ENCODE measurements at places on chromosomes 5 and 9.

GRCh38 chr9:132507670-132508469 is 74.5 kb upstream of the BARHL1 start:
- DNase-seq = peak; percentile 85

DNA sequence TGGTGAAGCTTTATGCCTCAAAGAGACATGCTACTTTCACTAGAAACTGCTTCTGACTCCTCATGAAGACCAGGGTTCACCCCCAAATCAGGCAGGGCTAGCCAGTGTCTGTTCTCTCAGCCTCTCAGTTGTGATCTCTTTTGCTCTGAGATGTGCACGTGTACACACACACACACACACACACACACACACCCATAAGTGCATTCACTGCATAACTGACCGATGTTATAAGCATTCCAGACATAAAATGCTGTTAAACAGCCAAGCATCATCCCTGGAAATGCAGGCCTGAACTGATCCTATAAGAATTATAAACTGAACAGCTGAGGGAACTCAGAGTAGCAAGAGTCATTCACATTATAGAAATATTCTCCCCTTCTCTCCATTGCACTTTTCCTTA is 85.0 kb downstream of the FSTL4 start:
- DNase-seq = peak; percentile 38

DNA sequence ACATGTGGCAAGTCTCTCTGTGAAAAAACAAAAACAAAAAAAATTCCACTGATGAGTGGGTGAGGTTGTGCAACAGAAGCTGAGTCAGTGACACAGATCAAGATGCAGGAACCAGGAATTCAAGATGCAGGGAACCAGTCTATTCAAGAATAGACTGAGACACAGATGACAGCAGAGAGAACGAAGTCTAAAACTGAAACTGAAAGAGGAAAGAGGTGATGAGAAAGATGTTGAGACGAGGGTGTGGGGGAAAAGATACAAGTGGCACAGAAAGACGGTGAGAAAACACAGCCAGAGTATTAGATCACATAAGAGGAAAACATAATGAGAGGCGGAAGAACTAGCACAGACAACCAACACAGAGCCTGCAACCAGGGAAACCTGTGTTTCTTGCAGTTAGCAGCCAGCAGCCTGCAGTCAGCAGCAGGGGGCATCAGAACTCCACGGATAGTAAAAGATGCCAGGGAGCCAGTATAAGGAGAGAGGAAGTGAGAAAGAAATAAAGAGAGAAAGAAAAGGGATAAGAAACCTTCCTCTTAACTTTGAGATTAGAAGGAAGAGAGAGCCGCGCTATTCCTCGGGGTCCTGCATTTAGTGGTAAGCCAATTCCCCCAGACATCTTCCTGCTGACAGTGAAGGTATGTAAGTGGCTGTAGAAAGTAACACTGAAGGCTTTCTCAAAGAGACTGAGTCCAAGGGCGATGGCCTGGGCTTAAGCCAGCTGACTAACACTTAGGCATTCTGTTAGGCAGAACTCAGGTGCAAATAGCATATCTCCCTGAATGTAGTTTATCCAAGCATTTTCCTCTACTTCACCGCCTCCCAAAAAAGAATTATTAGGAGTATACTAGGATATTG is 79.0 kb downstream of the TLR4 start:
- peak; percentile 81 for DNase-seq

DNA sequence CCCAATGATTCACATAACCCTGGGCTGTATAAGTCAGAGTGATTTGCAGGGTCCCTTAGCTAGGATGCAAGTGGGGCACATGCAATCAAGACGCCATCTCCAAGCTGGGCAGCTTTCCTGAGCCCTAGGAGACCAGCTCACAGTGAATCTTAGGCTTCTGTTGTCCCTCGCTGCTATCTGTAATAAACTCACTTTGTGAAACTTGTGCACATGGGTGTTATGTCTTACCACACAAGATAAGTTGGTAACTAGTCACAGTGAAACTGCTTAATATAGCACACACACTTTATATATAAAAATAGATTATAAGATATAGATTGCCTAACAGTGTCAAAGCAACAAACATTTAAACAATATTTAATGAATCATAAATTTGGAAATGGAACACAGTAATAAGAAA is 658.5 kb downstream of the SLCO4C1 start:
- DNase-seq = no peak

GRCh38 chr9:27703216-27703980 is 130.1 kb upstream of the C9orf72 start:
- DNase-seq = no peak

- no peak for DNase-seq
These were observed 21.7 kb downstream of the RMI1 start for GRCh38 chr9:84002344-84002743.

DNA sequence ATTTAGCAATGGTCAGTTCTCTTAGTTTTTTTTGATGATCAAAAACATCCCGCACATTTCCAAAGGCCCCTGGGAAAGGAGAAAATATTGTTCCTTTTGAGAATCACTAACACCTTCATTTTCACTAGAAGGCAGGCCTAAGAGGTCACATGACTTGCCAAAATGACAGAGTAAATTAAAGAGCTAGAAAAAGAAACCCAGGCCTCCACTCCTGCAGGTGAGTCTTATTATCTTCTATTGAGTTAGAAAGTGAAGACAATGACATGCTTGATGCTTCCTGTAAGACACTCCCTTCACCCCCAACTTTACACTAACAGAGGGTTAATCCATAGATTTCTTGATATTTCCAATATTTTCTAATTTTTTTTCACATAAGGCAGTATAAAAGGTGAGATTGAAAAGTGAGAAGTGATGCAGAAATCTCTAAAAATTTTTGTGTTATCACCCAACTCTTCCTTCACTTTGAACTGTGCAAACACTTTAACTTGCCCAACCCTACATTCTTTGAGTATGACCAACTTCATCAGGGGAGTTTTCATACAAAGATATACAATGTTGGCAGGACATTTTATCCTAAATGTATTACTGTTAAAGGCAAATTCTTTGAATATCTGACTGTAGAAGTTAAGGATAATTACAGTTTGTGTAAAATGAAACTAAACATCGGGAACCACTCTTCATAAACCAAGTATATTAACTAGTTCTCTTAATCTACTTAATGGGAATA is 57.1 kb downstream of the SUB1 start:
- DNase-seq = no peak

DNA sequence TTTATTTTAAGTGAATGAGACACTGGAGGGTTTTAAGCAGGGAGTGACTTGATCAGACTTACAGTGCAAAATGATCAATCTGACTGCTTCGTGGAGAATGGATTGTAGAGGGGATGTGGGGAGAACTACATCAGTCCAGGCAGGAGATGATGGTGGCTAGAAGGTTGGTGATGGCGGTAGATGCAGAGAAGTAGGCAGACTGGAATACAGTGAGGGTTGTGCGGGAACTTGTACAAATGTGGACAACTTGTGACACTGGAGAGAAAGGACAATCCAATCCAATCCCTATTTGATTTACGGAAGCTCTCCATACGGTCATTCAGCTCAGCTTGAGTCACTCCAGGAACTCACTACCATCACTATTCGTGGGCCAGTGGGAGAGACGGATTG is 593 bp downstream of the TIGD6 start:
- peak; percentile 2 for DNase-seq

DNA sequence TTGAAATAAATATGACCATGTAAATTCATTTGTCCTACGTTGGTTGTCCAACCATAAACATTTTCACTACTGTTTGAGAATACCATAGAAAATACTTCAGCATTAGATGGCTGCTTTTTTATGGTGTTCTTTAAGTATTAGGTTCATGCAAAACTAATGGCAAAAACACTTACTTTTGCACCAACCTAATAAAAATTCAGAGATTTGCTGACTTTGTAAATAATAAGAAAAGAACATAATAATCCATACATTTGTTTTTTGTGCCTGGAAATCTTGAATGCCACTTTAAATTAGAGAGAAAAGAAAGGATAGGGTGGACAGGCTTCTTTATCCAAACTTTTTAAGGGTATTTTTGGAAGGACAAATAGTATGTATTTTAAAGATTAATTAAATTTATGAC is 719.7 kb upstream of the TYRP1 start:
- DNase-seq = no peak

- DNase-seq = no peak
These were observed 20.5 kb downstream of the GFI1B start for GRCh38 chr9:132998831-132999635.

GRCh38 chr9:130432362-130432761 is 12.4 kb upstream of the ASS1 start:
- DNase-seq = no peak

GRCh38 chr5:59758566-59758965 is 135.0 kb downstream of the PDE4D start:
- no peak for DNase-seq

- no peak for DNase-seq
These were observed 53.5 kb upstream of the CDKN2AIPNL start for GRCh38 chr5:134464988-134465815.

DNA sequence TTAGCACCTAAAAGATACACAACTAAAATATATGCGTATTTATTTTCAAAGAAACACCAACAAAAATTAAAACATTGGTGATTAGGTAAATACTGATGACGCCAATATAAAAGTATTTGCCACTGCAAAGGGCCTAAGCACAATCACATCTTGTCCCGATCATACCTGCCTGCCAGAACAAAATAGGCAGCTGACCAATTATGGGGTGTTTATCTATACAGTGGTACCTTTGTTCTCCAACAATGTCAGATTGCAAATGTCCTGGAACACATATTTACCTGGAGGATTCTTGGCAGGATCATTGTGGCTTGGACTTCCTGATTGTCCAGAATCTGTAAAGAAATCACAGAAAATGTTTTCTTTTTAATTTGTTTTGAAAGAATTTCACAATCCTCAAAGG is 134.5 kb downstream of the NFIB start:
- DNase-seq = no peak

- DNase-seq = no peak
These were observed 312.1 kb upstream of the EFNA5 start for GRCh38 chr5:107982703-107983425.

DNA sequence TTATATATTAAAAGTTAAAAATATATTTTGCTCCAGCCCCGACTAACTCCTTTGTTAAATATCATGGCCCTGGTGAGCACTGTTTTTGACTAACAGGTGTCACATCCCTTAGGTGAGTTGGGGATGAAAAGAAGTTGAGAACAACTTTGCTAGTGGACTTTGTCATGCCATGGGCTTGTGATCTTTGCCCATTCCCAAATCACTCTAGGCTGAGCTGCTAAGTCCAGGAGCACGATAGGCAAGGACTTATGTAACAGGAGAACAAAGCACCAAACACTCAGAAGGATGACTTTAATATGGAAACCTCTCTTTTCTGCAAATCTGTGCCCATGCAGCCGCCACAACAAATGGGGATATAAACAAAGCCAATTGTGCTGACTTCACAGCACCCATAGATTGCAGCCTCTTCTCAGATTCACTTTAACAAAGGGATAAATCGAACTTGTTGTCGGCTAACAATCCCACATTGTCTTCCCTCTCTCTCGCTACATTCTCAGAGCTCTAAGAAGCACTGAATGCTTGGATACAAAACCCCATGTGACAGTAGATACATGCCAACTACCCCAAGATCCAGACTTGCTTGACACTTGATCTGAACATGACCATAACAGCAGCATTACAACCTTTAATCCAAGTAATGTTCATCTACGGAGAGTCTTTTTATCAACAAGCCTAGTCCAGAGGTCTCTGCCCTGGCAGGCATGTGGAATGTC is 86.8 kb upstream of the CD180 start:
- DNase-seq = no peak

DNA sequence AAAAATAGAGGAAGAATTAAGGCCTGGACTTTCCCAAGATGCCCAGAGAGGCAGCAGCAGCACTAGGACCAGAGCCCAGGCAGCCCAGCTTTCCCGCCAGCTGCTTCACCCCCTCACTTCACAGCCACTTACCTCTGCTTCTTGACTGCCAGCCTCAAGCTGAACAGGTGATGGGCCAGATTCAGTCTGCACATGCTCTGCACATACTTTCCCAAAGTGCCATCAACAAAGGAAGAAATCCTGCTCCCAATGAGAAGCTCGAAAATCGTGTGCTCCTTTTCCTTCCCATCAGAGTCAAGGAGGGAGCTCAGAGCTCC is 4.1 kb upstream of the SLC25A48 start:
- no peak for DNase-seq

GRCh38 chr5:179397516-179397915 is 52.3 kb upstream of the ADAMTS2 start:
- DNase-seq = no peak

GRCh38 chr5:100472091-100472490 is 63.1 kb upstream of the FAM174A start:
- no peak for DNase-seq

- DNase-seq = no peak
These were observed 20.9 kb upstream of the SLC31A2 start for GRCh38 chr9:113129884-113130283.

- DNase-seq = no peak
These were observed 279.6 kb upstream of the GRAMD2B start for GRCh38 chr5:126143622-126144021.

DNA sequence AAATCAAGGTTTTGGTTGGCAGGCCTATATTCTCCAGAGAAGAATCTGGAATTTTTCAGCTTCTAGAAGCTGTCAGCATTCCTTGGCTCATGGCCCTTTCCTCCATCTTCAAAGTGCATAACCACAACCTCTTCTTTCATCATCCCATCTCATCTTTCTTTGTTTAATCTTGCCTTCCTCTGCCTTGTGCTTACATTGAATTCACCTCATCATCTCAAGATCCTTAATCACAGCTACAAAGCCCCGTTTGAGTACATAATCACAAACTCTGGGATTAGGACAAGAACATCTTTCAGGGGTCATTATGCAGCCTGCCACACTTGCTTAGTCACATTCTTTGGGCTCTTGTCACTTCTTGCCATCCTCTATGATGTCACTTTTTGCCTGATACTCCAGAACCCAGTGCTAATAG is 130.3 kb downstream of the FOXD1 start:
- DNase-seq = peak; percentile 28

DNA sequence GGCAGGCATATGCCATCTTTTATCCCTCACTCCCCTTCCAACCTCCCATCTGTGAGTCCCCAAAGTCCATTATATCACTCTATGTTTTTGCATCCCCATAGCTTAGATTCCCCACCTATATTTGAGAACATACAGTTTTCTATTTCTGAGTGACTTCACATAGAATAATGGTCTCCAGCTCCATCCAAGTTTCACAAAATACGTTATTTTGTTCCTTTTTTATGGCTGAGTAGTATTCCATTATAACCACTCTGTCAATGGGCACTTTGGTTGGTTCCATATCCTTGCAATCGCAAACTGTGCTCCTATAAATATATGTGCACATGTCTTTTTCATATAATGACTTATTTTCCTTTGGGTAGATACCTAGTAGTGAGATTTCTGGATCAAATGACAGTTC is 178.6 kb downstream of the GAS1 start:
- no peak for DNase-seq

- no peak for DNase-seq
These were observed 278.5 kb downstream of the CCDC171 start for GRCh38 chr9:15831384-15831783.

- no peak for DNase-seq
These were observed 65.0 kb downstream of the SLC1A1 start for GRCh38 chr9:4555236-4555635.

- peak; percentile 75 for DNase-seq
These were observed 72.3 kb downstream of the GNA14 start for GRCh38 chr9:77575785-77576184.

GRCh38 chr9:90822866-90823265 is 21.2 kb downstream of the SYK start:
- DNase-seq = no peak

Data from tongue (tissue), 3 donors.